ENCODE measurements at places on chromosomes 3 and 15. TPM values are rescaled to one million over a fixed set of nuclear protein-coding genes. Genes with fewer than 3 reads are reported as not detected.

REC114 gene
- not detected for total RNA-seq

NR1I2 gene
- total RNA-seq = not detected

FAM174B gene
- 3.0 TPM for total RNA-seq

STRIT1 gene
- not detected for total RNA-seq

BMF gene
- total RNA-seq = not detected

EBLN2 gene
- 0.79 TPM for total RNA-seq
